Pancreas (tissue), 10 donors: ENCODE measurements at places on chromosomes 1 and 21.

- no peak for DNase-seq
These were observed 670.2 kb upstream of the CXADR start for GRCh38 chr21:16842696-16843035.

GRCh38 chr1:162336621-162337285 lies 39.9 kb downstream of the SPATA46 start:
- DNase-seq, result no peak

- no peak for DNase-seq
These were observed 33.6 kb upstream of the LRRC8C start for GRCh38 chr1:89599332-89599630.

DNA sequence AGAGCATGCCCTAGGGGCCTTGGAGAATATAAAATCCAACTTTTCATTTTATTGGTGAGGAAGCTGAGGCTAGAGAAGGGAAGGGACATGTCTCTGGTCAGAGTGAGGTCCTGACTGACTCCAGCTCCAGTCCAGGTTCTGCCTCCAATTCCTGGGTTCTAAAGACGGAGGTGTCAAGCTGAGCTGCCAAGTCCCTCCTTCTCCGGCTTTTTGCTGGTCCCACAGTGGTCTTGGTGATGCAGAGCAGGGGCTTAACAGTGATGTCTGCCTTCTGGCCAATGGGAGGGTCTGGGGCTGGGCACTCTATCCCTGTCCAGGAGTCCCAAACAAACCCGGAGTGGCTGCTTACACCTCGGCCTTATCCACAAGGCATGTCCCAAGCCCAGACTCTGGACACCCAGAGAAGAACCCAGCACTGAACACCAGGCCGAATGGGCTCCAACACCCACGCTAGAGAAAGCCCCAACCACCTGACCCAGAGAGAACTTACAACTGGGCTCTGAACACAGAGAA lies 104.8 kb downstream of the EBNA1BP2 start:
- DNase-seq, result no peak

DNA sequence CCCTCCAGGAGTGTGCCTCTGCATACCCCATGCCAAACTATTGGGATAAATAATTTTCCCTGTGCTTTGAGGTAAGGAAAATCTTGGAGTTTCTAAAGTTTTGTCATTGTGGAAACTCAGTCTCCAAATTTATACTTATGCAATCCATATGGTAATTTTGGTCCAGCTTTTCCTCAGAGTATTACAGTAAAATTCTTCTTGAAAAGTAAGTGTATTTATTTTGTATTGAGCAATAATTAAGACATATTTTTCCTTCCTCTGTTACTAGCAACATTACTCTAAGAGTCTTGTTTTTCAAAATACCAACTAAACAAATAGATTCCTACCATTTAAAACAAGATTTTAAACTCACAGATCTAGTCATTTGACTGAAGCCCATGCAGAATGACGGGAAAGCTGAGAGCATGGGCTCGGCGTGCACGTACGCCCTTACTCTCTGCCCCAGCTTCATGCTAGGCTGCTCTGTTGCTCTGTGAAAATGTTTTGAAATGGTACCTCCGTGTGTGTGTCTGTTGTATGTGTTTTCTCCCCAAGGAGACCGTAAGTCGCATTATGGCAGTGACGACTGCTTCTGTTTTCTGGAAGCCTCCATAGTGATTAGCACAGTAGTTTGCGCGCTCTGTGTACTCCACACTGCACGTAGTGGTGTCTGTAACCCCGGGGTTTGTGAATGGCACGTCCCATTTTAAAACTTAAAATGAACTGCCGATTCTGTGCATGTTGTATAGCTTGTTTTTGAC lies 165.3 kb downstream of the SDCCAG8 start:
- no peak for DNase-seq
